Stimulated activated naive B cell treated with anti-CD40 and anti-IgM and Interleukin-4, amounts not matched to agents 10 μg/mL and 1 μg/mL and 100 μg/mL, for 72 hours (primary cell): ENCODE measurements at places on chromosomes 13 and 19.
A peak's percentile ranks its signal among the peaks of the same experiment; 100 is the strongest.

DNA sequence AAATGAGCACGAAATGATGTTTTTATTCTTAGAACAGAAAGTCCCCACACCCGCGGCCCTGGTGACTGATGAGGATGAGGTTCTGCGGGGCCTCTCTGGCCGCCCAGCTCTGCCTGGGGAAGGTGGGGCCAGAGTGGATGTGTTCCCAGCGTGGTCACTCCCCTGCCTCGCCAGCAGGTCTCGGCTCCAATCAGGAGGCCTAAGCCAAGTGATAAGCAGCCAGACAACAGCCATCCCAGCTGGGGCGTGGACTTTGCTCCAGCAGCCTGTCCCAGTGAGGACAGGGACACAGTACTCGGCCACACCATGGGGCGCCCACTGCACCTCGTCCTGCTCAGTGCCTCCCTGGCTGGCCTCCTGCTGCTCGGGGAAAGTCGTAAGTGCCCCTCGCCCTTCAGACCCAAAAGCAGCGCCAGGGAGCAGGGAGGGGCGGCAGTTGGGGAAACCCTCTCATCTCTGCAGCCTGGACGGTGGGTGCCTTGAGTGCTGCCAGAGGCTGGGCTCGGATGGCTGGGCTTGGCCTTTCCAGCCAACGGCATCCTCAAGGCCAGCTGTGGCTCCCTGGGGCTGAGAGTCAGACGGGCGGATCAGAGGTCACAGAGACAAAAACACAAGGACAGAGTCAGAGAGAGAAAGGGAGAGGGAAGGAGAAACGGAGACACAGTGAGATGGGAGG, at the start of gene F10:
TSS of gene F10 (plus strand) at position 250 of the 676 bp plus-strand sequence. CDS start at position 307, 57 bp downstream.
- DNase-seq = no peak

- no peak for DNase-seq
These were observed 16.5 kb downstream of the RXFP2 start for GRCh38 chr13:31755803-31756212.

GRCh38 chr13:30103161-30103840, 204.1 kb downstream of the KATNAL1 start:
- DNase-seq = no peak

DNA sequence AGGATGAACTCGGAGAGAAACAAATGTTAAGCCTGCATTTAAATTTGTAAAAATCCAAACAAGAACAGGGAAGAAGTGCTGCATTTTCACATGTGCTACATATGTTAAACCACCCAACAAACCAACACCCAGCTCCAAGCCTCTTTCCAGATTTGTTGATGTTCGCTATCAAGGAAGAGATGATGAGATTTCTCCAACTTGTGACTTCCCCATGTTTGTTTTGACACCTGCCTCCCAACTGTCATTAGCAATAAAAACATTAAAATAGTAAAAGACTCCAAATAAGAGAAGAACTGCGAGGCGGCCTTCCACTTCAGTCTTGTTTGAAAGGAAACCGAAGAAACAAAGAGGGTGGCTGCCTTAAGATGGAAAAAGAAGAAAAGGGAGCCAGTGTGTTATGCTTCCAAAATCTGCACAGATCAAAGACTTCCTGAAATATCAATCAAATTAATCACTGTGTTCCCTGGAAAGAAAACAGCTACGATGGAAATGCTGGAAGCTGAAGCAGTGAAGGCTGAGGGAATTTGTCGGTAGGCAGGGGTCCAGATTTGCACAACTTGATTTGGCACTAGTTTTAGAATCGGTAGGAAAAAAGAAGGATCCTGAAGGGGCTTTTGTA, 14.0 kb upstream of the GGACT start:
- DNase-seq = no peak

DNA sequence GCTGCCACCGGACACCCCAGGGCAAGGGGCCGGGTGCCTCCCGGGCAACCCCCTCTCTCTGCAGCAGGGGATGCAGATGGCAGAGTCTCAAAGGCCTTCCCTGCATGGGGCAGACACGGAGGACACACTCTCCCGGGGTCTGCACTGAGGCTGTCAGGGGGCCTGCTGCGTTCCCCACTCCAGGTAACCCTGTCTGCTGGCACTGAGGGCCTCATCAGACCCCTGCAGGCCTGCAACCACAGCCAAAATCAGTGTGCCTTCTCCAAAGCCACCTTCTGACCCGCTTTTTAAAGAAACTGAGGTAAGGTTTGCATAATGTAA, 93.9 kb downstream of the GNG7 start:
- DNase-seq = no peak

- no peak for DNase-seq
These were observed 52.5 kb downstream of the KLF5 start for GRCh38 chr13:73111331-73111730.

GRCh38 chr19:15828121-15828610, 12.7 kb upstream of the OR10H1 start:
- DNase-seq = no peak

DNA sequence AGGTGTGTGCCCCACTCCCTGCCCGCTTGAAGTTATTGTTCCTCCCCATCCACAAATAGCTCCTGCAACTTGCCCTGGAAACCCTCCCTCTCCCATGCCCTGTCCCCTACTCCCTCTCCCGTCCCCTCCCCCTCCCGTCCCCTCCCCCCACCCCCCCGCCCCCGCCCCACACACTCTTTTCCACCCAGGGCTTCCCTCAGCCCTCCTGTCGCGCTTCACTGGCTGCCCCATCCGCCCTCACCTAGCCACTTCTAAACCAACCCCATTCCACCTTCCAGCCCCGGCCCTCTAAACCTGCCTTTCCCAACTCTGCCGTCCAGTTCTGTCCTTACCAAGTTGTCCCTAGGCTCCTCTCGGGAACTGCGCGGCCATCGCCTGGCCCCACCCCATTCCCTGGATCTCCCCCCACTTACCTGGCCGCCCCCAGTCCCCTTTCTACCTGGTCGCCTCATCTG, 993 bp downstream of the RGL3 start:
- no peak for DNase-seq

DNA sequence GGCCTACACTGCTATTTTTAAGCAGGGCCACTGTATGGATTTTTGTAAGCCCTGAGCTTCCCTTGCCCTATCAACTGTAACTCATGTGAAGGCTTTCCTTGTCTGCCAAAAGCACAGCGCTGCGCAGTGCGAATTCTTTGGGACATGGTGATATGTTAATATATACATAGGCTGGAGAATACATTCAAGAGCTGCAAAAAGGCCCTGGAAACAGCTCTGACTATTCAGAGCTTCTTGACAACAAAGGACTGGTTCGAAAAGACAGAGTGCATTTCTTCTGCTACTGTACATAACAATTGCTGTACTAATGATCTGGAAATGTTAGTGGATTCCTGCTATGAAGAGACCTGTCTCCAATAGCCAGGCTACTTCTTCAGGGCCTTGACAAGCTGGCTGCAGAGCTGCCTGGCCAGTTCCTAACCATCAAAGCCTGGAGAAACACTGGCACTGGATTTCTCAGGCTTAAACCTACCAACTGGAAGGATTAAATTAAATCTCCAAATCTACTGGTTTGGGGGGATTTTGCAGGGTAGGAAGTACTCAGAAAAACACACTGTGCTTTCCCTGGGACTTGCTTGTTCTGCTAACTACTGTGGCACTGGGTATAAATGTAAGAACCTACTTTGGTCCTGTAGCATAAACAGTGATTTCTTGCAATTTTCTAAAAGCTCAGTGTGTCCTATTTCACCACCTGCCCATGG, 246.9 kb downstream of the DNAJC15 start:
- DNase-seq = no peak

DNA sequence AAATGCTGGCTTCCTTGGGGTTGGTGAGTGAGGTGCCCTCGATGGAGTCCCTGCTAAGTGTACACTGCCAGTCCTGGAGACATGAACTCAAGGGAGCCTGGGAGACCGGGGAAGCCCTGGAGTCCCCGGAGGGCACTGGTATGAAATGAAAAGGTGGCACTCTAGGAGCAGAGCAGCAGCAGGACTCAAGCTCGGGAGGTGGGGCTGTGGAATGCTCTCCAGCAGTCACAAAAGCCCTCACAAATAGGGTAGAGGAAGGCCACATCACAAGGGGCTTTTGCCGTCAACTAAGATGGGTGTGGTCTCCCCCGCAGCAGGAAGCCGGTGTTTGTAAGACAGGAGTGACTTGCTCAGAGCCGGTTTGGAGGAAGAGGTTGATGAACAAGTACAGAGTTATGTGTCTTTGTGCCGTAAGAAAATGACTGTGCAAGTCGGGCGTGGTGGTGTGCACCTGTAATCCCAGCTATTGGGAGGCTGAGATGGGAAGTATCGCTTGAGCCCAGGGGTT, 19.3 kb downstream of the CCNE1 start:
- DNase-seq = no peak

DNA sequence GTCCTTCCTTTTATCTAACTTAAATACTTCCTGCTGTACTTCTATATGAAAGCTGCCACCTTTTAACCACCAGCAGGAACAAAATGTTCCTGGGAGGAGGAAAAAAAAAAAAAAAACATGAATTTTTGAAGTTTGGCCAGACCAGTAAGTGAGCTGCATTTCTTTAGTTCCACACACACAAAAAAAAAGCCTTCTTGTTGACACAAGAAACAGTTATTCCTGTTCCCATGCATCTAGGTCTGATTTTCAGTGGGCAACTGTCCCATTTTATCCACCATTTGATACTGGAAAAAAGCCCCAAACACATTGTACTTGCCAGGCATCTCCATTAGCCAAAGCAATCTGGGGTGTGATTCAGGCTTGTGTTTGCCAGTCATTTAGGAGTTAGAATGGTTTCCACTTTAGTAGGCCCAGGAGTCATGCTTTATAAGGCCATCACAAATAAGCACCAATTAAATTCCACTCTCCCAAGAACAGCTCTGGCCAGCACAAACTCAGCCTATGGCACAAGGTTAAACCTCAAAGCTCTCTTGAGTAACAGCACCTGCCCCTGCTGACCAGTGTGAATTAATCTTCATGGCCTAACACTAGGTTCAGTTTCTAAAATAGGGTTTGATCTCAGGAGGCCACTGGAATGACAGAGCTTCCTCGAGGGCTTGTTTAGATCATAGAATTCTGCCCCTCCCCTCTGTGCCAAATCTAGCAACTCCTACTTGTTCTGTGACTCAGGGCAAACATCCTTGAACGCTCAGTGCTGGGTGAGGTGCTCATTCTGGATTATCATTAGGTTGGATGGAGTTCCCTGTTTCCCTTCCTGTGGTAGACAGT, 67.1 kb downstream of the NUFIP1 start:
- DNase-seq = no peak

GRCh38 chr19:1248786-1249297, 459 bp downstream of the MIDN start:
- DNase-seq = peak; percentile 77
